ENCODE measurements at places on chromosomes 2 and 18. TPM values are rescaled to one million over a fixed set of nuclear protein-coding genes. Genes with fewer than 3 reads are reported as not detected.

- H3K4me3 ChIP-seq = no peak overlapping the region
- peaks cover 6% of the 10 kb centered on the region for H3K36me3 ChIP-seq
- H3K27ac ChIP-seq = no peak overlapping the region
- H3K4me1 ChIP-seq = peaks cover 3% of the 10 kb centered on the region
- DNase-seq = no peak
- H3K27me3 ChIP-seq = no peaks in the 10 kb centered on the region
Measured at GRCh38 chr18:62981566-62981965, 266.2 kb downstream of the PHLPP1 start.

The SKOR2 gene
- total RNA-seq = not detected

DNA sequence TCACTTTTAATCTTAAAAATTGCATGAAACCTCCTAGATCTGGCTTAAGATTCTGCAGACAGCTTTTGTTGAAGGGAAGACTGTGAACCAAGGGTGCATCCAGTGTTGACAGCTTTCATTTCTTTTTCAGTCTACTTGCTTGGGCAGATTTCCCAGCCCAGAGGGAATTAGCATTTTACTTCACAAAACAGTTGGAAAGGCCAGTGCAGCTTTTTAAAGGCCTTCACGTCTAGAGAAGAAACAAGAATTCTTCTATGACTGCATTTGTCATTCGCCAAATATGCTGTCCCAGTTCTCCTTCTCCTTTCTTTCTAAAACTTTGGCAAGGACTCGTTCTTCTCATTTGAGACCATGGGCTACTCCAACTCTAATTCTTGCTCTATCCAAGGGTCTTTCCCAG lies 17.4 kb downstream of the NTSR2 start:
- no peaks in the 10 kb centered on the region for H3K4me1 ChIP-seq
- no peaks in the 10 kb centered on the region for H3K36me3 ChIP-seq
- no peak overlapping the region for H3K27ac ChIP-seq

- H3K4me3 ChIP-seq = no peak overlapping the region
- no peaks in the 10 kb centered on the region for H3K4me1 ChIP-seq
- no peaks in the 10 kb centered on the region for H3K27me3 ChIP-seq
- H3K27ac ChIP-seq = no peak overlapping the region
Measured at GRCh38 chr2:159807183-159808031, 9.4 kb upstream of the CD302 start.

GRCh38 chr2:47070155-47070919 lies 84.8 kb downstream of the STPG4 start:
- H3K4me1 ChIP-seq = peaks cover 38% of the 10 kb centered on the region
- H3K36me3 ChIP-seq = no peaks in the 10 kb centered on the region
- no peak for DNase-seq
- no peak overlapping the region for H3K4me3 ChIP-seq

DNA sequence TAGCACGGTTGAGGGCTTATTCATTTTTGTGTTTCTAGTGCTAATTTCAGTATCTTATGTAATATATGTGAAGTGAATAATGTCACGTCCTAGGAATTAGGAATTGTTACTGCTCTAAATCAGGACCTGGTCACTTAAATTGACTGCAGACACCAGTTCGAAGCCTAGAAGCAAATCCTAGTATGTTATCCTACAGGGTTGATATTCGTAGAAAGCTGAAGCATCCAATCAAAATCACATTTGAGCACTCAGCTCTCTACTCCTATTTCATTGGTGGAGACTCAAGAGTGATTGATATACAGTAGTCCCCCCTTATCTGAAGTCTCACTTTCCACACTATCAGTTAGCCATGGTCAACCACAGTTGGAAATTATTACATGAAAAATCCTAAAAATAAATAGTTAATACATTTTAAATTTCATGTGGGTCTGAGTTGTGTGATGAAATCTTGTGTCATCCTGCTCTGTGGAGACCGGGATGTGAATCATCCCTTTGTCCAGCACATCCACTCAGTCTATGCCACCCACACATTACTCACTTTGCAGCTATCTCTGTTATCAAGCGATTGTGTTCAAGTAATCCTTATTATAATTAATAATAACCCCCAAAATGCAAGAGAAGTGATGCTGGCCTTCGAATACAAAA lies 35.2 kb upstream of the SCN9A start:
- no peak for DNase-seq
- H3K27ac ChIP-seq = no peak overlapping the region
- no peaks in the 10 kb centered on the region for H3K27me3 ChIP-seq
- no peak overlapping the region for H3K4me3 ChIP-seq
- H3K36me3 ChIP-seq = no peaks in the 10 kb centered on the region

DNA sequence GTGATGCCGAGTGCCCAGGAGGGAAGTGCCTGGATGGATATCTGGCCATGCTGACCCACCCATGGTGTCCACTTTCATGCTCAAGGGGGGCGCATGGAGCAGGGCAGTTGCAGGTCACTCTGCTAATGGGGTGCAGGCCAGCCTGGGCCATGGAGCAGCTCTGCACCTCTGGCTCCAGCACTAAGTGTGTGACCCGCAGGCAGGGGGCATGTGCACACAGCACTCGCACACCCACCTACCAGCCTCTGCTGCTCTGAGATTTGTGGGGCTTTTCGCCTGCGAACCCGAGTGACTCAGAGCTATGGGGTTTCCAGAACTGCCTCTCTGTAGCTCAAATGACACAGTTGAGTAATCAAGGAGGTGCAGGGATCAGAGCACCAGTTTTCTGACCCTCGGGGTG lies 66.2 kb downstream of the CYP26B1 start:
- no peak overlapping the region for H3K27ac ChIP-seq
- no peaks in the 10 kb centered on the region for H3K36me3 ChIP-seq
- DNase-seq = no peak
- no peak overlapping the region for H3K4me3 ChIP-seq
- H3K27me3 ChIP-seq = no peaks in the 10 kb centered on the region
- no peaks in the 10 kb centered on the region for H3K4me1 ChIP-seq

DNA sequence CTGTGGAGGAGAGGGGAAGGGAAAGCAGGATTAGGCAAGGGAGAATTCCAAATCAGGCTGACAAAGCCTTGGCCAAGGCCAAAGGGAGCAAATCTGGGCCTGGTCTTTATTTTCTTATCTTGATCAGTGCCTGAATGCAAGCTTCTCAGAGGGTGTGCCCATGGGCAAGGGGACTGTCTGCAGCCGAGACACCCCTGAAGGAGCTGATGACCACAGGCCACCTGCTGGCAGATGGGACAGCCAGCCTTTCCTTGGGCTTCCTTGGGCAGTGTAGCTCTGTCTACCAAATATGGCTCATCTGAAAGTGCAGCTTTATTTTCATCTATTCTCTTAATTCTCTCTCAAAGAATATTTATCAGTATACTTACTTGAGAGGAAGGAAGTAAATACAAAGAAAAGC lies 117.0 kb downstream of the PKP4 start:
- H3K4me1 ChIP-seq = no peaks in the 10 kb centered on the region
- H3K4me3 ChIP-seq = no peak overlapping the region
- DNase-seq = no peak
- no peaks in the 10 kb centered on the region for H3K27me3 ChIP-seq
- H3K27ac ChIP-seq = no peak overlapping the region

The UGT1A4 gene
- 1.1 TPM for total RNA-seq

The RAB17 gene
- 59.1 TPM for total RNA-seq

DNA sequence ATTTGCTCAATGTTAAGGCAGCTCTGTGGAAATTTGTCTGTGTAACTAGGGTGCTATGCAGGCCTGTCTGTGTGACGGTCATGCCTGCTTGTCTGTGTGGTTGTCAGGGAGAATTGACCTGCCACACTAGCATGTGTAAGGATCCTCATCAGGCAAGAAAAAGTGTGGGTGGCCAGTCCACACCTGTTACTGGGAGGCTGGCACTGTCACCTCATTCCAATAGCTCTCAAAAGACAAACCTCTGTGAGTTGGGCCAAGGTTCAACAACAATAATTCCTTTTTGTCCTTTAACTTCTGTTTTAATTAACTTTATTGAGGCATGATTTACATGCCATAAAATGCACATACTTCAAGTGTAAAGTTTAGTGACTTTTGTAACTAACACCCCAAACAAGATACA lies 4.2 kb upstream of the MARCO start:
- no peaks in the 10 kb centered on the region for H3K36me3 ChIP-seq
- H3K27ac ChIP-seq = no peak overlapping the region
- H3K27me3 ChIP-seq = no peaks in the 10 kb centered on the region
- H3K4me1 ChIP-seq = no peaks in the 10 kb centered on the region

The CKAP2L gene
- 0.88 TPM for total RNA-seq

- no peak for DNase-seq
- H3K27me3 ChIP-seq = no peaks in the 10 kb centered on the region
- no peaks in the 10 kb centered on the region for H3K36me3 ChIP-seq
- H3K27ac ChIP-seq = no peak overlapping the region
Measured at GRCh38 chr2:106825161-106825560, 60.8 kb downstream of the ST6GAL2 start.

GRCh38 chr2:11160731-11161455 lies 5.6 kb downstream of the SLC66A3 start:
- H3K4me3 ChIP-seq = no peak overlapping the region
- peaks cover 2% of the 10 kb centered on the region for H3K4me1 ChIP-seq
- no peaks in the 10 kb centered on the region for H3K36me3 ChIP-seq
- no peak overlapping the region for H3K27ac ChIP-seq
- H3K27me3 ChIP-seq = no peaks in the 10 kb centered on the region

- peaks cover 25% of the 10 kb centered on the region for H3K4me1 ChIP-seq
- no peak overlapping the region for H3K4me3 ChIP-seq
Measured at GRCh38 chr2:237735798-237736197, 62.8 kb upstream of the RBM44 start.

- DNase-seq = no peak
- no peak overlapping the region for H3K27ac ChIP-seq
- H3K27me3 ChIP-seq = no peaks in the 10 kb centered on the region
- H3K4me3 ChIP-seq = no peak overlapping the region
- no peaks in the 10 kb centered on the region for H3K36me3 ChIP-seq
Measured at GRCh38 chr18:50573679-50574078, 13.8 kb downstream of the MAPK4 start.

GRCh38 chr2:54771166-54771885 lies 47.9 kb downstream of the EML6 start:
- no peak for DNase-seq
- no peak overlapping the region for H3K4me3 ChIP-seq
- H3K4me1 ChIP-seq = no peaks in the 10 kb centered on the region
- H3K36me3 ChIP-seq = no peaks in the 10 kb centered on the region

DNA sequence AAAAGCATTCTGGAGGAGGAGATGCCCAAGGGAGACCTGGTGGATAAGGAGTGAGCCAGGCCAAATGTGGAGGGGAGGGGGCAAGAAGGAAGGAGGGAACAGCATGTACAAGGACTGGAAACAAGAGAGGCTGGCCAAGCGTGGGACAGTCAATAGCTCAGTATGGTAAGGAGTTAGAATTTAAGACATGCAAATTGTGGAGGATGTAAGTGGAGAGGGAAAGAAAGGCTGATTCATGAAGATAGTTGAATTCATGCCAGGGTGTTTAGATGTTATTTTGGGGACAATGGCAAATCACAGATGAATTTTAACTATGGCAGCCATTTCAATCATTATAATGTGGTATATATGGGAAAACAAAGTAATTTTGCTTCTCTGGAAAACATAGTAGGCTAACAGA lies 462.3 kb downstream of the MEIS1 start:
- no peak overlapping the region for H3K4me3 ChIP-seq
- no peaks in the 10 kb centered on the region for H3K36me3 ChIP-seq

Measured in kidney (tissue), 22 donors.